CD4-positive, alpha-beta T cell treated with Interleukin-6 for 4 hours (primary cell): ENCODE measurements at places on chromosomes 7 and 10.

DNA sequence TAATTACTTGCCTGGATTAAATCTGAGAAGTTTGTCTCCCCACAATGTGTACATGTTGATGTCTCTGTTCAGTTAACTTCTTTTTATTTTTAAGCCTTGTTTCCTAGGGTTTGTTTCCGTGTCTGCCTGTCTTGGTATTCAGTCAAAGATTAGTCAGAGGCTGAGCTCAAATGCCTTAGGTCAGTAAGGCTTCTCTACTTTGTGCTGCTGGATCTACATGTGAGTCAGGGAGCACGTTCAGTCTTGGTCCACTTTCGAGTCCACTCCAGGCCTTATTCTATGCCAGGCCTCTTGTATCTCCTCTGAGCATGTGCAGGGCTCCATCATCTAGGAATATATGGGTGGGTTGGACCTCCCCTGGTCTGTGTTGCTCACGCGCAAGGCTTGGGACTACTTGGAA lies 93.3 kb upstream of the FZD8 start:
- DNase-seq: no peak

GRCh38 chr7:100826514-100827329 lies 601 bp downstream of the EPHB4 start:
- DNase-seq: no peak

DNA sequence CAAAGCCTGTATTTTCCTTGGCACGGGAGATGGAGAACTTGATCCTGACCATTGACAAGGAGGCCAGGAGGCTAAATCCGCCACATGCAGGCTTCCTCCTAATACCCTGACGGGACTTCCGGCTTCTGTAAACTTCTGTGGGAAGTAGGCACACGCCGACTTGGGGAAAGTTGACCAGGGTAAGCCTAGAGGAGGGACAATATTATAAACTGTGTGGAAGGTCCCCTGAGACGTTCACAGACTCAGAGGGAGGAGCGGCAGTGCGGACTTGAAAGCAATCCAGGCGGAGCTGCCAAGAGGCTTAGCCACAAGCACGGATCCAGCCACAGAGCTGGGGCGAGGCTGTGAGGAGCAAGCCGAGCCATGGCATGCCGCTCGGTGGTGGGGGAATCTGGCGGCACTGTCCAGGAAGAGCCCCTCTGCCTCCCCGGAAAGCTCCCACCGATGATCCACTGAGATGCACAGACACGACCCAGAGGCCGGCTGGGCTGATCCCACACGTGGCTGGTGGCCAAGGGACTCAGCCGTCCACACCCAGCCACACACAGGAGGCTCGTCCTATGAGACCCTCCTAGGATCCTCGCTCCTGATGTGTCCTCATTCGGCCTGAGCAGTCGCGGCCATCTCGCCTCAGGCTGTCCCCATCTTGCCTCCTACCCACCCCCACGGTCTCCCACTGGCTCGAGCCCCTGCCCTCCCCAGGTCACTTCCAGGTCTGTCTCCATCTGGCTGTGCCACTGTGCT lies 40.0 kb upstream of the INSIG1 start:
- DNase-seq: no peak

- no peak for DNase-seq
Measured at GRCh38 chr7:39433550-39433949, 132.7 kb upstream of the YAE1 start.

- no peak for DNase-seq
Measured at GRCh38 chr10:14416308-14416700, 85.6 kb upstream of the FRMD4A start.

DNA sequence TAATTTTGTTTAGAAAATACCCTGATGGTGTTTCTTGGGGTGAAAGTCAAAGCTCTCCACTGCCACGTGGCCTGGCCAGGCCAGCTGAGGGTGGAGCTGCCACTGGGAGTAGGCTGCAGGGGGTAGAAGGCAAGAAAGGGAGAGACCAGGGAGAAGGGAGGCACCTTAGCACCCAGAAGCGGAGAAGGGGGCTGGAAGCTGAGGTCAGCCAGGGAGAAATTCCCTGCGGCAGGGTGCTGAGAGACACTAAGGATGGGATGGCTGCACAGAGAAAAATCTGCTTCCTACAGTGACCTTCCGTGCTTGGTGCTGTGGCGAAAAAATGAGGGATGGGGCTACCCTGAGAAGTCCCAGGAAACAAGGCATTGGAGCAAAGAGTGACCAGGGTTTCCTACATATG lies 143.7 kb downstream of the SLIT1 start:
- DNase-seq: no peak

GRCh38 chr10:24210501-24210900 lies 1.6 kb downstream of the KIAA1217 start:
- DNase-seq: no peak

GRCh38 chr7:3064067-3064466 lies 20.4 kb upstream of the CARD11 start:
- DNase-seq: no peak

DNA sequence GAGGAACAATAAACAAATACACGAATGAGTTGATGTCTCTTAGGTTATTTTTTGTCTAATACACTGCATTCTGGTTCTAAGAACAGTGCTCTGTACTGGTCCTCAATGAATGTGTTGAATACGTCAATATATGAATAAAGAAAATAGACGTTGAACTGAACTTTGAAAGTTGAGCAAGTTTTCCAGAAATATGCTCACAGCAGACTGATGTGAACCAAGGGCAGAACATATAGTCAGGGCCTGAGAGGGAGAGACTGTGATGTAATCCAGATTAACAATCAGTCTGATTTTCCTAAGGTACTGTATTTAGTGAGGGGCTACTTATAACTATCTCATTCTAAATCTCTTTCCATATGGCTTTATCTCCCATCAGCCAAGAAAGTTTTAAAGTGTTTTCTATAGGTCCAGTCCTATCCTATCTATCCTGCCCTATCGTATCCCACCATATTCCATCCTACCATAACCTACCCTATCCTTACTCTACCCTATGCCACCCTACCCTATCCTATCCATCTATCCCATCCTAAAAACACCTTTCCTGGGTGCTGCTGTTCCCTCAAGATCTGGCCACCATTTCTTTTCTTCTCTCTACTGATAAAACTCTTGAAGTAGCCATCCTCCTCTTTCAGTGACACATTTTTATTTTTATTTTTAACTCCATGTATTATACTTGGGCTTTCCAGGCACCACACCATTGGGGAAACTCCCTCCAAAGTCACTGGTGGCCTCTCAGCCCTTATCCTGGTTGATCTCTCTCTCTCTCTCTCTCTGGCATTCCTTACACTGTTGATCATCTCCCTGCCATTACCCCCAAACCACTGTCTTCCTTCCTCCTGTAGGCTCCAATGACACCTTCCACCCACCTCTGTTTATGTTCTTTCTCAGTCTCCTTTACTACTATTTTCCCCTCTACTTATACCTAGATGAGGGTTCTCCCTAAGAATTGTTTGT lies 212.3 kb upstream of the SLC26A5 start:
- DNase-seq: no peak

- no peak for DNase-seq
Measured at GRCh38 chr7:45190406-45191165, 33.0 kb downstream of the RAMP3 start.

- DNase-seq: no peak
Measured at GRCh38 chr10:24759672-24760071, 36.0 kb upstream of the ARHGAP21 start.

DNA sequence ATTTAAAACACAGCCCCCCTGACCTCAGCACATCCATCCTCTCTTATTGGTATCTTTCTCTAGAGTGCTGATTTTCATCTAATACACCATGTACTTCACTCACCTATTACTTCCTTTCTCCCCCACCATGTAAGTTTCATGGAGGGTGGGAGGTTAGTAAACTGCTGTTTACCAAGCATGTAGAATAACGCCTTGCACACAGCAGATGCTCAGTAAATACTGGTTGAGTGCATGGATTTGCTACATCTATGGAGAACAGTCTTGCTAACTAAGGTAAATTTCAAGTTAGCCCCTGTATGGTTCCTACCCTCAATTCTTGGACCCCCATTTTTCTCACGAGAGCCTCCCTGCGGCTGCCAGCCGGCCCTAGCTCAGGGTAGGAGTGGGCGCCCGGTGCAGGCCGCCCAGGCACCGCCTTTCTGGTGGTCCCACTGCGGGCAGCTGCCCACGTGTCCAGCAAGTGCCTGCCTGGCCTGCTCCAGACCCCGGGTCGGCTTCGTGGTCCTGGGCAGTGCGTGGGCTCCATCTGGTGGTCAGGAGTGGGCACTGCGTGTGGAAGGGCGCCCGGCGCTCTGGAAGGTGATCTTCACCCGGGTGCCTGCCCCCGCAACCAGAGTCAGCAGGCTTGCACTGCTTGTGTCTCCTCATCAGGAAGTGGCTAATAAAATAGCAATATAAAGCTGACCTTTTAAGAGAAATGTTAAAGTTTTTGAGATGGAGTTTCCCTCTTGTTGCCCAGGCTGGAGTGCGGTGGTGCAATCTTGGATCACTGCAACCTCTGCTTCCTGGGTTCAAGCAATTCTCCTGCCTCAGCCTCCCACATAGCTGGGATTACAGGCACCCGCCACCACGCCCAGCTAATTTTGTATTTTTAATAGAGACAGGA lies 63.4 kb upstream of the DNAJB6 start:
- peak; percentile 68 for DNase-seq

GRCh38 chr7:151352512-151352911 lies 10.9 kb downstream of the NUB1 start:
- no peak for DNase-seq

GRCh38 chr10:103442031-103442461 lies 10.1 kb downstream of the CALHM2 start:
- no peak for DNase-seq

GRCh38 chr10:130418731-130419130 lies 282.5 kb downstream of the GLRX3 start:
- no peak for DNase-seq

DNA sequence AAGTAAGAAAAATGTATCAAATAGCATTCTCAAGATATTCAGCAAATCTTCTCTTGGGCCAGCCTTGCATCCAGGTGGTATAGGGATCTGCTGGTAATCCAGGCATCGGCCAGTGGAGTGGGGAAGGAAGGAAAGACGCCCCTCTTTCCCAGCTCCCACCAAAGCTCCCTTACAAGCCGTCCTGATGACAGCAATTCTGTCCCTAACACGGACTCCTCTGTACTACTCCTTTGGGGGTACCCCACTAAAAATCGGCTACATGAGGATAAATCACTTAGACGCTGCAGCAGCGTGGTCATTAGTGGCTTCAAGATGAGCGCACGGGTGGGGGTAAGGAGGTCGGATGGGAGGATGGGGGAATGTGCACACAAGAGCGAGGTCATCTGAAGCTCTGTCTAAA lies 24.7 kb upstream of the NUB1 start:
- DNase-seq: no peak

- no peak for DNase-seq
Measured at GRCh38 chr7:143480501-143480900, 2.8 kb downstream of the TAS2R41 start.

DNA sequence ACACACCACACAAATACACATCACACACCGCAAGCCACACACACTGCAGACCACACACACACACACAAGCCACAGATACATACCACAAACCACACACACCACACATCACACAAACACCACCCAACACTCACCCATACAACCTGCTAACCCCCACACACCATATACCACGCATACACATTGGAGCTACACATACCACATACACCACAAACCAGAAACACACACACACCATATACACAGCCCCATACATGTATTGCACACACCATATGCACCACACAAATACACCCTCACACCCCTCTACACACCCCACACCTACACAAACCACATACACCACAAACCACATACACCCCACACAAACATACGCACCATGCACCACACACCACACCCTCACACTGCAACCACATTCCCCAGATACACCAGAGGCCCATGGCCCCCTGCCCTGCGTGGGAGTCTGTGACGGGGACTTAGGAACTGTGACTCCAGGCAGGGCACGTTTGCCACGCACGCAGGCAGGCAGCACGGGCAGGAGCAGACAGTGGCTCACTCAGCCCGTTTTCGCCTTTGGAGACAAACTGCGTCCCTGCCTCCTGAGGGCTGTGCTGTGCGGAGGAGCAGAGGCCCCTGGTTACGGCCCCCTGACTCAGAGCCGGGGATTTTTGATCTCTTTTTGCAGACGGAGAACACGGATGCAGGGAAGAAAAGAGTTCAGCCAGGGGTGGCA lies 52.6 kb downstream of the TMEM209 start:
- no peak for DNase-seq

GRCh38 chr10:61487506-61487905 lies 34.3 kb upstream of the TMEM26 start:
- no peak for DNase-seq

DNA sequence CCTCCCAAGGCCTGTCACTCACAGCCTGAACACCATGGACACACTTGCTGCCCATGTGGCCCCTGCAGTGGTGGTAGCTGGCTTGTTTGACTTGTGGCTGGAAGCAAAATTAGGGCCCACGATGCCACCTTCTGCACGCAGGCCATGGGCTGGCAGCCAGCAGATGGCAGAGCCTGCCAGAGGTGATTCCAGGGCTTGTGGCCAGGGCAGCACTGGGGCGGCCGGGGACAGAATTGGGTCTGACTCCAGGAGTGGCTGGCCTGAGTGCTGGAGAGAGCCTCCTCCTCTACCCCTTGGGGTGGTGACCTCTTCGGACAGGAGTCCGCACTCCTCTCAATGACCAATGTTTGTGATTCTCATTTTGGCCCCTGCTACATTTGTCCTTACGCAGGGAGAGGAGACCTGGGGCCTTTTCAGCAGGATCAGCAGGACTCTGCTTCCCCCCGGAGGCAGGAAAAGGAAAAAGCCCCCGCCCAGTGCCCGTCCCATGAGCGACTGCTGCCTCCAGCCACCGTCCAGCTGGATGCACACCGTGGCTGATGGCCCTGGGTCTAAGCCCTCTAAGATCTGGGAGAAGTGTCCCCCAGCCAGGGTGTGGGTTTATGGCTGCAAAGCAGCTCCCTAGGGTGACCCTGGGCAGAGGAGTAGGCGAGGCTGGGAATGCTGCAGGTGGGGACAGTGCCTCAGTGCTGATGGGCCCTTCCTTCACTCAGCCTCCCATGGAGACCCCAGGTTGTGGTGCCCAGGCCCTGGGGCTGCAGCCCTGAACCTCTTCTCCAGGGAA lies 26.5 kb downstream of the DNAJB12 start:
- DNase-seq: peak; percentile 46

DNA sequence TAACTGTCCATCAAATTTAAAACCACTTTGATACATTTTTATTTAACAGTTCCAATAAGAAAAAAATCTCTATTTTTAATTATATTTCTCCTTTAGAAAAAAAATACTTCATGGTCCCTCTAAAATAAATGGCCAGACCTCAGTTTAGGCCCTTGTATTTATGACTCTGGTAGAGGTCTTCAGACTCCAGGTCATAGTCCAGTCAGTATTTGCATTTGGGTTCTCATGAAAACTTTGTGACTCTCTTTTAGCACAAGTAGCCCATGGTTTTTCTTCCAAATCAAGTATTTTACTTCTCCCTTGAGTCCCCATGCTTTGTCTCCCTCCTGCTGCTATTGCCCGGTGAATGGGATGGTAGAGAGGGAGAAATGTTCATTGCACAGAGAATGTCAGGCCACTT lies 5.5 kb upstream of the SEMA4G start:
- DNase-seq: no peak

GRCh38 chr10:17805921-17806577 lies 3.1 kb upstream of the MRC1 start:
- peak; percentile 4 for DNase-seq

DNA sequence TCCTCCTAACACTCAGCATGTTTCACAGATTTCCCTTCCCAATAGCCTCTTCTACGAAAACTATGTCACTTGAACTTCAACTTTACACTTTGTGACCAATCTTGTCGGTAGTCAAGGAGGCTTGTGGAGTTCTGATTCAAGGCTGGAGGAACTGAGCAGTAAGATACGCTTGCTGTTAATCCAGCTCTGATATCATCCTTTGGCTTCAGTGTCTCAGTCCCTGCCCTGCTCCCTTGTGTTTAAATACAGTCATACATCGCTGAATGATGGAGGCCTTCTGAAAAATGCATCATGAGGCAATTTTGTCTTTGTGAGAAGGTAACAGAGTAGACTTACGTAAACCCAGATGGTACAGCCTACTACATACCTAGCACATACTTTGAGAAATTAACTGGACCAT lies 173.6 kb downstream of the RNF133 start:
- DNase-seq: no peak
